ENCODE measurements at places on chromosomes 1 and 21.

- peaks cover 20% of the 10 kb centered on the region for H3K4me1 ChIP-seq
- no peak for DNase-seq
- no peak overlapping the region for H3K27ac ChIP-seq
- no peaks in the 10 kb centered on the region for H3K27me3 ChIP-seq
Measured at GRCh38 chr1:39954324-39954869, 548 bp upstream of the MFSD2A start.

DNA sequence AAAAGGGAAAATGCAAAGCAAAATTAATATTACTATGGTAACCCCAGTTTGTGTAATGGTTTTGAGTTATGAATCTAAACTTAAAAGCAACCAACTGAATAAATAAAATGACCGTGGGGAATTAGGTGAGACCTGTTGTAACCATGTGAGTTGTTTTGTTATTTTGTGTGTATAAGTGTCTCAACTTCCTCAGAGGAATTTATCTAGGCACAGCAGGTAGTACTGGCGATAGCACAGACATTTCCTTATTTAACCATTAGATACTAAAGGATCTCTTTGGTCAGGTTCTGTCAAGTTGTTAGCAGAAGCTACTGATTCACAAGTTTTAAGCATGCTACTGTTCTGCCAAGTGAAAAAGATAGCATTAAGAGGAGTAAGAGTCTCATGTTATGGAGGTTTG is 39.3 kb upstream of the LRRC7 start:
- H3K27ac ChIP-seq = no peak overlapping the region
- no peak overlapping the region for H3K4me3 ChIP-seq
- H3K4me1 ChIP-seq = no peaks in the 10 kb centered on the region
- DNase-seq = no peak
- H3K36me3 ChIP-seq = no peaks in the 10 kb centered on the region
- no peaks in the 10 kb centered on the region for H3K27me3 ChIP-seq

- DNase-seq = no peak
- H3K27ac ChIP-seq = no peak overlapping the region
- H3K4me1 ChIP-seq = peaks cover 16% of the 10 kb centered on the region
- no peak overlapping the region for H3K4me3 ChIP-seq
- no peaks in the 10 kb centered on the region for H3K36me3 ChIP-seq
- no peaks in the 10 kb centered on the region for H3K27me3 ChIP-seq
Measured at GRCh38 chr1:223298701-223299100, 65.3 kb downstream of the SUSD4 start.

- no peak overlapping the region for H3K27ac ChIP-seq
- no peaks in the 10 kb centered on the region for H3K27me3 ChIP-seq
- DNase-seq = no peak
- no peak overlapping the region for H3K4me3 ChIP-seq
Measured at GRCh38 chr1:113617438-113618141, 141.7 kb downstream of the PHTF1 start.

DNA sequence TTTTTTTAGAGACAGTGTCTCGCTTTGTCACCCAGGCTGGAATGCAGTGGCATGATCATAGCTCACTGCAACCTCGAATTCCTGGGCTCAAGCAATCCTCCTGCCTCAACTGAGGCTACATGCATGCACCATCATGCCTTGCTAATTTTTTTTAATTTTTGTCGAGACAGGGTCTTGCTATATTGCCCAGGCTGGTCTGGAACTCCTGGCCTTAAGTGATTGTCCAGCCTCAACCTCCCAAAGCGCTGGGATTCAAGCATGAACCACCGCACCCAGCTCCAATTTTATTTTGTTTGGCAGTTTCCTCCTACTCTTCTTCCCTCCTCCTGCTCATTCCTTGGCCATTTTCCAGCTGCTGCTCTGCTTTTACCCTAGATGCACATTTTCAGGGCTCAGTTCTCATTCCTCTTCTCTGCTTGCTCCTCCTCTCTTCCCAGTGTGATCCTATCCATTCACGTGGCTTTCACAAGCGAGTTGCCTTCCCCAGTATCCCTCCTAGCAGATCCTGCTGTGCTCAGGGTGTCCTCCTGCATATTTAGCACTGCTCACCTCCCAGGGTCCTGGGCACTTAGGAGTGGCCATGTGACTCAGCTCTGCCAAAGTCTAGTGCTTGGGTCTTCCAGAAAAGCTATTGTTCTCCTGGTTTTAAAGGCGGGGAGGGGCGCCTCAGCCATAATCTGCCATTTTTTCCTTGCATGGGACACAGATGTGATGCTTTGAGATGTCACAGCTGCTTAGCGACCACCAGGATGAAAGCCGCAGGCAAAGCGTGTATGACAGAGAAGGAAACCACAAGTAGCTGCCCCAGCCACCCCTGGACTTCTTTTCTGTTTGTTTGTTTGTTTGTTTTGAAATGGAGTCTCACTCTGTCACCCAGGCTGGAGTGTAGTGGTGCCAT is 33.7 kb downstream of the PSEN2 start:
- no peak overlapping the region for H3K27ac ChIP-seq
- H3K36me3 ChIP-seq = no peaks in the 10 kb centered on the region
- H3K4me3 ChIP-seq = no peak overlapping the region
- H3K27me3 ChIP-seq = no peaks in the 10 kb centered on the region
- no peak for DNase-seq
